ENCODE measurements at places on chromosomes 4 and X.

DNA sequence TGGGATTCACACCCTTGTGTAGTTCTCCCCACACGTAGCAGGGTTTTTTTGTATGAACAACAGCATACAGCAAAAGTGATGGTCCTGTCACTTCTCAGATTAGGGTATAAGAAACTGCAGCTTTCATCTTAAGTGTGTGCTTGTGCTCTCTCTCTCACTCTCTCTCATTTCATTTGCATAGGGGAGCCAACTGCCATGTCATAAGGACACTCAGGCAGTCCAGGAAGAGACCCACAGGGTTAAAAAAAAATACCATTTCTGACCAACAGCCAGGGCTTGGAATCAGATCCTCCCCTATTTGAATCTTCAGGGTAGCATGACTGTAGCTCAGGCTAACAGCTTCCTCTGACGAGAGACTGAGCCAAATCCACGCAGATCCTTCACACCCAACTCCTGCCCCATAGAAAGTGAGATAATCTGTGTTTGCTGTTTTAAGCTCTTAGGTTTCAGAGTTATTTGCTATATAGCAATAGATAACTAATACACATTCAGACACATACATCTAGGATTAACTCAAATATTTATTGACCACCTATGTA, 331.2 kb downstream of the PAPSS1 start:
- DNase-seq: no peak

- DNase-seq: no peak
Observed at GRCh38 chr4:113145519-113146291, 96.3 kb downstream of the ANK2 start.

- no peak for DNase-seq
Observed at GRCh38 chrX:49767236-49767635, 61.9 kb upstream of the PAGE4 start.

- DNase-seq: no peak
Observed at GRCh38 chr4:15587649-15588048, 67.5 kb downstream of the FBXL5 start.

DNA sequence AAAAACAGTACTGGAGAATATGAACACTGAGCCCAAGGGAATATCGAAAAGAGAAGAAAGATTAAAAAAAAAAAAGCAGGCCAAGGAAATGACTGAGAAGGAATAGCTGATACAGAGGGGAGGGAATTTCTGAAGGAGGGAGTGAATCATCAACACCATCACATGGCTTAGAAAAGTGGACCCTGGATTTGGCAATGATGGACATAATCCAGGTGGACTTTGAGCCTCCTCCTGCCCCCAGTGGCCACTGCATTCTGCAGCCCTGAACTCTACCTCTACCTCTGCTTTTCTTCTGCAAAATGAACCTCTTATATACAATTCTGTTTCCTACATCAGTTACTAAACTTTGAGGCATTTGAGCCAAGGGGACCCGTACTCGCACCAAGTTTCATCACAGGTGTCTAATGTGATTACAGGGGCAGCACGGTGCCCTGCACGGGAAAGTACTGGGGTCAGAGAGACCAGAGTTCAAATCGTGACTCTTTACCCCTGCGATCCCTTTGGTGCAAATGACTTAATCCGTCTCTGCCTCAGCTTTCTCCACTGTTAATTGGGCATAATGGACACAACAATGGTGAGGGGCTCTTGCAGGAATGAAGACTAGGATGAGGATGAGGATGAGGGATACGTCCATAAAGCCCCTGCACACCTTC, 1.1 kb downstream of the OCIAD2 start:
- DNase-seq: no peak

DNA sequence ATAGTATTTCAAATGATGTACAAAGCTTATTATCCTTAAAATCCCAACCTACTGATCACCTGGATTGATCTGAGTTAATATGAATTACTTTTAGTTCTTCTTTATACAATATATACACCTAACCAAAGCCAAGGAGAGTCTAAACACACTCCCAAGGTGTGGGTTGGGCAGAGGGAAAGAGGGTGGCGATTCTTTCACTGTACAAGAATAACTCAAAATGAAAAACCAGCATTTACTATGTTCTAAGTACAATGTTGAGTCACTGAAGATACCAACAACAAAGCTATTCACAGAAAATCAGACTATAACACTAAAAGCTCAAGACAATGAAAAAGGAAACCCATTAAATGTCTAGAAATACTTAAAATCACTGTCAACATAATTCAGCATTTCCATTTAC, 46.6 kb downstream of the ANKRD17 start:
- no peak for DNase-seq
